ENCODE measurements at places on chromosomes 4 and X. TPM values are rescaled to one million over a fixed set of nuclear protein-coding genes. Genes with fewer than 3 reads are reported as not detected.

Gene ZCCHC18
- polyA plus RNA-seq: 6.1 TPM

Gene CXCL6
- polyA plus RNA-seq: not detected

Gene BLTP1
- 102 TPM for polyA plus RNA-seq

Gene RAB39B
- polyA plus RNA-seq: 4.0 TPM

Gene TNMD
- 3.5 TPM for polyA plus RNA-seq

Gene GAGE12F
- not detected for polyA plus RNA-seq

GRCh38 chrX:106050054-106050453 is 11.5 kb upstream of the SERPINA7 start:
- no peak for DNase-seq

- no peak for DNase-seq
Observed at GRCh38 chr4:2253160-2254084, 8.5 kb downstream of the MXD4 start.

DNA sequence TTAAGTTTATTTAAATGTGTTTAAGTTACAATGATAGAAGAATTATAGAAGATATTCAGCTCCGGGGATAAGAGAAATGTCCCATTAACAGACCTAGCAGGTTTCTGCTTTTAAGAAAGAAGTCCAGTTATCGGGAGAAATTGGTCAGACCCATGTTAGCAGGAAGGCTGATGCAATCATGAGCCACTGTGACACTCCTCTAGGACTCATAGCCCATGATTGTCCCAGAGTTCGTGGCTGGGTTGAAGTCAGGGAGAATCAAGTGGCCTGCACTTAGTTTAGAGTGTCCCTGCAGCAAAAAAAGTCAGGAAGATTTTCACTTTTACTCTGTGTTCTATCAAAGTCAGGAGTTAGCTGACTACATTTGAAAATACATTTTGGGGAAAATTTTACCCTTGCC is 72.0 kb downstream of the TMEM144 start:
- DNase-seq: no peak

GRCh38 chrX:130626521-130626920 is 224.7 kb downstream of the RBMX2 start:
- DNase-seq: no peak

- DNase-seq: no peak
Observed at GRCh38 chr4:108119199-108119800, 49.4 kb downstream of the LEF1 start.

DNA sequence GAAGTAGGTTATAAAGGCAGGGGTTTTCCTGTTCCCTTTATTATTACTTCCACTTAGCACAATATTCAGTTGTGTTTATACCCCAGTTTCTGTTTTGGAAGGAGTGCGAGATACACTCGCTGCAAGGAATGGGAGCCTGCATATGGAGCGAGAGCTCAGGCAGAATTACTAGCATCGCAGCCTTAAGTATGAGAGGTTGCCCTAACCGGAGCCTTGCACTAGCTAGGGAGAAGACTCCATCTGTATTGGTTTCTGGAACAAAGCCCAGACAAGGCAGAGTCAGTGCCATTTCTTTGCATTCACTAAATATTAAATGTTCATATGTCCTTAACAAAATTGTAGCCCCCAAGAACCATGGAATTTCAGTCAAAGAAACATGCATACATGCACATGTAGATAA is 6.2 kb upstream of the DCTD start:
- DNase-seq: no peak

DNA sequence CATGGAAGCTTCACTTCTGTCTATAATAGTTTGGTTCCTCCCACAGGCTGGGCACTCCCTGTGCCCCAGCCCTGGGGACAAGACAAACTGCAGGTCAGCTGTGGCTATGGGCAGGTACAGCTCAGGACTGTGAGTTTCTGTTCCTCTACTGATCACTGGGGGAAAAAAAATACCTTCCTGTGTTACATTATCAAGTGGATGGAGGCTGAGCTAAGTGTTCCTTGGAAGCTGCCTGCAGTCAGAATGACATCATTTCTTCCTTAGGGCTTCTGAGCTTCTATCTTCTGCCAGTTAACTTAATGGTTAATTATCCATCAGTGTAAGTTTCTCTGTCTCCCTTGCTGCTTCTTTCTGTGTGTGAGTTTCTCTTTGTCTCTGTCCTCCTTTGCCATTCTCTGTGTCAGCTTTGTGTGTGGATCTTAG is 4.6 kb downstream of the RAB33A start:
- no peak for DNase-seq

GRCh38 chr4:108628411-108628810 is 8.0 kb downstream of the RPL34 start:
- no peak for DNase-seq

- no peak for DNase-seq
Observed at GRCh38 chrX:30468471-30468870, 109.1 kb downstream of the TASL start.

- DNase-seq: no peak
Observed at GRCh38 chr4:183118141-183118540, 19.1 kb downstream of the WWC2 start.

DNA sequence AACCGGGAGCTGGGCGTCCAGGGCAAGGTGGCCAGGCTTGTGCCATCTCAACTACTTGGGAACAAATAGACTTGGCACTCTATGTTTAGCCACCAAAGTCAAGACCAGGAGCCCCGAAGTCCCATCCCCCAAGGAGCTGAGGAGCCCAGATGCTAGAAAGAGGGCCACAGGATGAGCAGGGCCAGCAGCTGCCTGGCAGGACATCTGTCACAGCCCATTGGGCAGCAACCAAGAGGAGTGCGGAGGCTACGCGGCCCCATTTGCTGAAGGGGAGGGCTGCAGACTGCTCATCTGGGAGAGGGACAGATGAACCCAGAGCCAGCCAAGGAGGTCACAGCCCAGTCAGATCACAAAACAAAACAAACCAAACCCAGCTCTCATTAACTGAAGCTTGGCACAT is 22.9 kb upstream of the SOWAHD start:
- DNase-seq: no peak

DNA sequence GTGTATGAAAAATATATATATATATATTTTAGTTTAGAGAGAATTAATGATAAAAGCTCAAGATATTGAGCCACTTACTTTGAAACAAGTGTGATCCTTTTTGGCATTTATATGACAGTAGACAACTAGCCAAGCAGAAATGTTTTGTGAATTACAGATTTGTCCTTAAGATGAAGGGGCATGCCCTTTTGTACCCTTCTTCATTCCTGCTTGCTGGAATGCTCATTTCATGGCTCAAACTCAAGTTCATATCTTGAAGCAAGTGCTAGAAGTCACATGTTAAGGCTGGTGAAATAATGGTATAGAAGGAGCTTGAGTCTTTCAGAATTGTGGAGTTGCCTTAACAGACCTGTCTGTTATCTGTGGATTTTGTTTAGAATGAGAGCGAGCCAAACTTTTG is 203.0 kb downstream of the BMPR1B start:
- DNase-seq: no peak

- DNase-seq: no peak
Observed at GRCh38 chr4:125432078-125432477, 117.3 kb downstream of the FAT4 start.

DNA sequence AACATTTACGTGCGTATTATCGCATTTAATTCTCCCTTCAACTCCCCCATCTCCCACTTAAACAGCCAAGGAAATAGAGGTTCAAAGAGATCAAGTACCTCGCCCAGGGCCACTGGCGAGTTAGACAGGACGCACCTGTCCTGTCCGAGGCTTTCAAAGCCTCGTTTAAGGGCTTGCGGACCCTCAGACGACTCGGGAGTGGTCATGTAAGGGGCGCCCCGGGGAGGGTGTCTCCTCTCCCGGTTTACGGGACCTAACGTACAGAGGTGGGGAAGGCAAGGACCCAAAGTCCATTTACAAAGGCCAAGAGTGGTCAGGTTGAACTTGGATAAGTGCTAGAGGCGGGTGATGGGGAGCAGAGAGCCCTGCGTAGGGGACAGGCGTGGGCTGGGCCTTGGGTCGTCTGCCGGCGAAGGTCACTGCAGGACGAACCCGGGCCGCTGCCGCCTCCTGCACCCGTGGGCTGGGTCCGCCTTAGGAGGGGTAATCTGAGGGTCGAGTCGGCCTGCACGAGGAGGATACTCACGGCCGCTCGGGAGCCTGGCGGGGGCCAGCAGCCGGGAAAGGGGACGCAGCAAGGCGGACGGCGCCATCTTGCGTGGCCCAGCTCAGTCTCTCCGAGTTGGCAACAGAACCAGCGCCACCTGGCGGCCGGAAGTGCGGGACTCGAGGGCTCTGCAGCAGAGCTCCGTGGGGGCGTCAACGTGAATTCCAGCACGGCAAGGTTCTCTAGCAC is 5.9 kb upstream of the NAA15 start:
- DNase-seq: peak; percentile 96

DNA sequence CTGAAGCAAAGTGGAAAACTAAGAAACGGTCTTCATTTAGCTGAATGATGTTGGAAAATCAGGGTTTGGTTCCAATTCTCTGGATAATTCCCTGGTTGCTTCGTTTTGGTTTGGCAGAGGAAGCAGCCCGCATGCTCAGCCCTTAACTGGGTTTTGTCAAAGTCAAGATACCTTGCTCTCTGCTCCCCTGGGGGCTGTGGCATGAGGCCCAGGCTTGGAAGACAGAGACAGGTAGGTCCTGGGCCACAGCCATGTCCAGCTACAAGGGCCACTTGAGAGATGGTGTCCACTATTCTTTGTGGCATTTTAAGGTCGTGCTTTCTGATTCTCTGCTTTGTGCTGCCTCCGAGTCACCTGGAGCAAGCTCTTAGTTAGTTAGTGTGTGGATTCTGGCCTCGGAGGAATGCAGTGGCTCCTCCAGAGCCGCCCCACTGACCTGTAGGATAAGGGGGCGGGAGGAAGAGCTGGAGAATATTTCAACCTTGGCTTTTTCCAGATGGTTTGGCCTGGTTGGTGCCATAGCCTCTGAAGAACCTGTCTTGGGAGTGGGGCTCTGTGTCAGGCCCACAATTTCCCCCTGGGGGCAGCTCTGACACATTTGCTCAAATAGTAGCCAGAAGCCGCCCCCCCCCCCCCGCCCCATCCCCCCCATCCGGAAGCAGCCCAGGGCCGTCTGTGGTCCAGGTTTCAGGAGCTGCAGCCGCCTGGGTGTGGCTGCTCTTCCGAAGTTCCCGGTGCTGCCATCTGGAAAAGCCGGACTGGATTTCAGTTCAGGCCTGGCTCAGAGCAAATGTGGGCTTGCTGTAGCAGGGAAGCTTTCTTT is 147.1 kb downstream of the NHS start:
- no peak for DNase-seq

GRCh38 chr4:109787807-109788206 is 14.0 kb downstream of the CFI start:
- no peak for DNase-seq

- peak; percentile 59 for DNase-seq
Observed at GRCh38 chr4:183443655-183444213, 702 bp upstream of the CDKN2AIP start.
